ENCODE measurements at places on chromosomes 2 and 18.

- no peak for DNase-seq
Observed at GRCh38 chr2:443741-444140, 155.8 kb upstream of the ALKAL2 start.

GRCh38 chr2:186848873-186849578, at the start of gene ZSWIM2:
TSS of gene ZSWIM2 (minus strand) at chr2:186849170. CDS start at chr2:186849130, 40 bp downstream.
- DNase-seq: peak; percentile 56

DNA sequence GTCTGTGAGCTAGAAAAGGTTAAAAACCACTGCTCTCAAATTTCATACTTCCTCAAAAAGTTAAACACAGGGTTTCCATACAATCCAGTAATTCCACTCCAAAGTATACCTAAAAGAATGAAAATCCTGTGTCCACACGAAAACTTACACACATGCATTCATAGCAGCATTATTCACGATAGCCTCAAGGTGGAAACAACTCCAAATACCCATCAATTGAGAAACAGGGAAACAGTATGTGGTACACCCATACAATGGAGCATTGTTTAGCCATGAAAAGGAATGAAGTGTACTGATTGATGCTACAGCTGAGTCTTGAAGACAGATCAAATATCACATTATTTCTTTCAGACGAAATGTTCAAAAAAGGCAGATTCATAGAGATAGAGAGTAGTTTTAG, 36.7 kb downstream of the UXS1 start:
- no peak for DNase-seq

DNA sequence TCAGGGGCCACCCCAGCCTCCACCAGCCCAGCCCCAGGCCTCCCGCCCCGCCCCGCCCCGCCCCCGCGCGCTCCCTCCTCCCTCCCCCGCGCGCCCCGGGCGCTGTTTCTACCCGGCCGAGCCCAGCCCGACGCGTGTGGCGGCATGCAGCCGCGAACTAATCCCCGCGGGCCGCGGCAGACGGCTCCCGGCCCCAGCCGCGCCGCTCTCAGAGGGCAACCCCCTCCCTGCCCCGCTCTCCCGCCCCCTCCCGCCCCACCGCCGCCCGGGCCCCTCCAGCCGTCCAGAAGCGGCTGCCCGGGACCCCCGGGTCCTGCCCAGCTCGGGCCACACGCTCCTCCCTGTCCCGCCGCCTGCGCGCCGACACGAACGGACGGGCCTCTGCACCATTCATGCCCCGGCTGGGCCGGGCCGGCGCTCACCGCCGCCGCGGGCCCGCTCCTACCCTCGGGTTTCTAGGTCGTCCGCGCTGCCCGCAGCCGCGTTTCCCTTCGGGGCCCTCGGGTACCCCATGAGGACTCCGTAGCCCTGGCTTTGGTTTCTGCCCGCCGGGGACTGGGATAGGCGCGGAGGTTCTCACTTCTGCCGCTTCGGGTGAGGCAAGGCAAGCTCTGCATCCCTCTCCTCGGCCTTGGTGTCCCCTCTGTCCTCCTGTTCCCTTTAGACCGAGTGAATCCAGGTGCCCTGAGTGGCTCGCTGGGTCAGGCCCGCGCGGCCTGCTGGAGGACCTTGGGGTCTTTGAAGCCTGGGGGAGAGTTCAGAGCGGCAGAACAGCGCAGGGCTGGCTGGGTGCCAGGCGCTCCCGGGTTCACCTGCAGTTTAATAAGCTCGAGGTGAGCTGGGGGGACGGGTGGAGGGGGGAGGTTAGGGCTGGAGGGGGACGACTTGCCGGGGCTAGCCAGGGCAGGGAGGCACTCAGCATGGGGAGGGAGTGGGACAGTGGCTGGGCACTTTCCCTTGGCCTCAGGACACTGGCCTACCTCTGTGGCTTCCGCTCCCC, 3.1 kb downstream of the WNT10A start:
- no peak for DNase-seq

DNA sequence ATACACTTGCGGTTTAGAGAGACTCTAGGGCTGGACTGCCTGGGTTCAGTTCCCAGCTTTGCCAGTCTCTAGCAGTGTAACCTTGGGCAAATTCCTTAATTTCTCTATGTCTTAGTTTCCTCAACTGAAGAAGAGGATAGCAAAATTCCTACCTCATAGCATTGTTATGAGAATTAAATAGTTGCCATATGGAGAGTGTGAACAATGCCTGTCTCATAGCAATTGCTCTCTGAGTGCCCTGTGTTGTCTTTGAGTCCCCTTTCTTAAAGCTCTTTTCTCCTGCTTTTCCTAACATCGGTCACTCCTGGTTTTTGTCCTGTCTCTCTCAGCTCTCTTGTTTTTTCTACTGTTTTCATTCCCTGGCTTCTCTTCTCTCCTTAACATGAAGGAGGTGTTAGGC, 116.8 kb upstream of the ALPP start:
- no peak for DNase-seq

- peak; percentile 49 for DNase-seq
Observed at GRCh38 chr2:151357359-151357758, at the start of gene TNFAIP6. TSS of gene TNFAIP6 (plus strand) at chr2:151357592. CDS start at chr2:151357667, 75 bp downstream.

- DNase-seq: peak; percentile 18
Observed at GRCh38 chr2:238761868-238762267, 86.0 kb upstream of the TWIST2 start.

GRCh38 chr18:12239431-12239830, 14.7 kb upstream of the CIDEA start:
- no peak for DNase-seq

DNA sequence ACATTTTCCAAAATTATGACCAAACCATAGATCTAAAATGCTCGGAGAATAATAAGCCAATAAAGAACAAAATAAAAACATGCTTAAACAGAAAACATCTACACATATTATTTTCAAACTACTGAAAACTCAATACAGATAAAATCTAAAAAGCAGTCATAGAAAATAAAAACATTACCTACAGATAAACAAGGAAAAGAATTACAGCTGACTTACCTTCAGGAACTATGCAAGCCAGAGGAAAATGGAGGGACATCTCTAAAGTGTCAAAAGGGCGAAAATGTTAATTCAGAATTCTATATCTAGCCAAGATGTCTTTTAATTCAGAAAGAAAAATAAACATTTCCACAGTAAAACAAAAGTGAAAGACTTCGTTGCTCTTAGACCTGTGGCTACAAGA, 112.9 kb upstream of the GYPC start:
- DNase-seq: peak; percentile 45

GRCh38 chr18:36950960-36951359, 122.0 kb downstream of the KIAA1328 start:
- no peak for DNase-seq

DNA sequence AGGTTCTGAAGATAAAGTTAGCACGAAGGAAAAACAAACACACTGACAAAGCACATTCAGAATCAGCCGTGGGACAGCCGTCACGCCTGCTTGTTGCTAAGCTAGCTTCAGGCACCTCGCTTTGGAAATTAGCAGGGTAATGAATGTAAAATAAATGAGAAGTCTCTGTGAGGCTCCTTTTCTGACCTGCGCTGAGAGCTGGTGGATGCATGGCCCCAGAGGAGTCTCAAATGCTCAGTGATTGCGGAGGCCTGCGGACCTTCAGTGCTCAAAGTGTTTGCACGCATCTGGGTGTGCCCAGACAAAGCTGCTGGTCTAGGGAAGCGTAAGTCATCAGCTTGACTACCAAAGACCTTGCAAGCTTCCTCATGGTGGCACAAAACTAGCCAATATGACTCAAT, 50.6 kb downstream of the CD8B2 start:
- DNase-seq: no peak

- DNase-seq: peak; percentile 15
Observed at GRCh38 chr2:110874453-110875383, 142.3 kb downstream of the ACOXL start.

DNA sequence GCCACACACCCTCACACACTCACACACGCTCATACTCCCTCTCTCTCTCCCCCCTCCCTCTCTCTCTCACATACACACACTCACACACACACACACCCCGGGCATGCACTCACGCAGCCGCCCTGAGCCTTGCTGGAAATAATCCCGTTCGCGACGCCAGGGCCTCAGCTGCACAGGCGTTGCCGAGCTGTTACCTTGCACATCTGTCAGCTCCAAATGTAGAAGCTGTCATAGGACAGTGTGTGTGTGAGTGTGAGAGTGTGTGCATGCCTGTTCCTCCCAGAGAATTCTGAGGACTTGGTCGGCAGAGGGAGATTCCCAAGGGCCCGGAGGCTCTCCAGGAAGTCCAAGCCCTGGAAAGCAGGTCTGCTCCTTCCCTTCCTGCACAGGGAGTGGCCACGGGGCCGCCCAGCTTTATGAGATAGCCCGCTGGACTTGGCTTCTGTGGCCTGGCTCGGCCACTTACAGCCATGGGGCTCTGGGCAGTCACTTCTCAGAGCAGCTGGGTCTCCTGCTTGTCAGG, 8.6 kb downstream of the SPR start:
- DNase-seq: no peak

GRCh38 chr2:147547440-147547839, 297.4 kb upstream of the ACVR2A start:
- DNase-seq: no peak

DNA sequence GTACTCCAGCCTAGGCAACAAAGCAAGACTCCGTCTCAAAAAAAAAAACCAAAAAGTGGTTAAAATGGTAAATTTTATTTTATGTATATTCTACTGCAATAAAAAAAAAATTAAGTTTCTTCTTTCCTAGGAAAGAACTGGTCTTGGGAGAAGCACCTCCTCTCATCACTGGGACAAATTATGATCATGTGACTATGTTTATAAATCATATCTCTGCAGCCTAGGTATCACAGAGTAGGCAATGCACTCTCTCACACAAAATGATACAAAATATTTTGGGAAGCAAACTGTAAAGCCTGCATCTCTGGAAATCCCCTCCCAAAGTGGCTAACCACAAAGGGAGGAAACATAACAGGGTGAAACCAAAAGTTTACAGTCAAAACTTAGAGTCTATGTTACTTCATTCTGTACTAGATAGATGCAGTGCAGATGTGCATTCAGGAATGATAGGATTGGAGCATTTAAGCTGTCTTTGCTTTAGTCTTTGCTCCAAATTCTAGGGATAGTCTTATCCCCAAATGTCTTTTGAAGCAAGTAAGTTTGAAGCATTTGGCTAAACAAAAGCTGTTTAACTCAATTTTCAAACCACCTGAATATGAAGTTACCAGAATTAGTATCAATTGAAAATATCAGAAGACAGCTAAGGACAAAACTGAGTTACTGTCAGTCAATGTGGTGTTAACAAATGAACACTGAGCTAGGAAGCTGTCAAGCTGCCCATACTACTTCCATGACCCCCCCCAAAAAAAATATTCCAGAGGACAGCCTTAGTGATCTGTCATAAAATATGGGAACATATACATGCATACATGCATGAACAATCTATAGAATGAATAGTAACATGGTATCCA, 21.1 kb upstream of the MALT1 start:
- no peak for DNase-seq

DNA sequence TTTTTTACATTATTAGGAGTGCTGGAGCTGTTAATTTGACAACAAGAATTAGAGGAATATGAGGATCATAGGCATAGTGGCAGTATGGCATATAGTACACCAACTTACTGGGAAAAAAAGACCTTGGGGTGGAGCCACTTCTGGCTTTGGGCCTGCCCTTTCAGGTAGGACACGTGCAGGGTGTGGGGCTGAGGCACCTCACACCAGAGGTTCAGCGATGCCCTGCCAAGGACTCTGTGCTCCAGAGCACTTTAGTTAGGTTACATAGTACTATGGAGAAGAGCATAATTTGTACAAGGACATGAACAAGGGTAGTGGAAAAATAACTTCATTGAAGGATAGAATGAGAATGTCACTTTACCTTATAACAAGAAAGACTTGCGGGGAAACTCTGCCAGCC, 77.1 kb upstream of the CD302 start:
- DNase-seq: no peak

DNA sequence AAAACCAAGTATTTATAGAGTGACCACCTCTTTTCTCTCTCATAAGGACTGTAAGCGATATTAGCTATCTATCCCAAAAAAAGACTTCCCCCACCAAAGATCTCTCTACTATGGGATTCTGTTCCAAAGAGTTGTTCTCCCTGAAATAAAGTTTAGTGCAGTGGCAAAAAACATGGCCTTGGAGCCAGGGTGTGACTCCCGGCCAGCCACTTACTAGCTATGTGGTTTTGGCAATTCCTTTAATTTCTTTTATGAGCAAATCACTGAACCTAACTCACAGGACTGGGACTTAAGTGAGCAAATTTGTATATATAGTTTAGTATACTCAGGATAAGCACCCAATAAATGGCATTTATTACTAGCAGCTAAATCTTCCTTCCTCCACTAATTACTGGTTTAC, 42.6 kb downstream of the SESTD1 start:
- DNase-seq: no peak

DNA sequence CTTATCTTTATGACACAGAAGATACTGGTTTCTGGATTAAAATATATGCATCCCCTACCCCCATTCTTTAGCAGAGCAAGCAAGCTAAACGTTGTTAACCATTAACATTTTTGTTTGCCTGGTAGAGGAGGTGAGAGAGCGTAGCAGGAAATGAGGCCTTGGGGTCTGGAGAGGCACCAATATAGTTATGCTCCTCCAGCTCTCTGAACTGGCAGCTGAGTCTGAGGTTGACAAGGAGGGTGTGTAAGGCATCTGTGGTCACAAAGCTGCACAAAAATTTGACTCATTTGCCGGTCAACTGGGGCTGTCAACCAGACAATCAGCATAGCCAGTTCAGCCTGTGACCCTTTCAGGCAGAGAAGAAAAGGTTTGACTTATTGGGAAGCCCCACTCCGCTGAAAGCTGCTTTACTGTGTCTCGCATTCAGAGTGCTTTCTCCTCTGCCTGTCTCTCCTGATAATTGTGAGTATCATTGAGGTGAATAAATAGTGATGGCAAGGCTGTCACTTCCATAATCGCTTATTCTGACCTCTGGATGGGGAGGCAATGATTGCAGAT, 647.5 kb upstream of the SETBP1 start:
- no peak for DNase-seq

DNA sequence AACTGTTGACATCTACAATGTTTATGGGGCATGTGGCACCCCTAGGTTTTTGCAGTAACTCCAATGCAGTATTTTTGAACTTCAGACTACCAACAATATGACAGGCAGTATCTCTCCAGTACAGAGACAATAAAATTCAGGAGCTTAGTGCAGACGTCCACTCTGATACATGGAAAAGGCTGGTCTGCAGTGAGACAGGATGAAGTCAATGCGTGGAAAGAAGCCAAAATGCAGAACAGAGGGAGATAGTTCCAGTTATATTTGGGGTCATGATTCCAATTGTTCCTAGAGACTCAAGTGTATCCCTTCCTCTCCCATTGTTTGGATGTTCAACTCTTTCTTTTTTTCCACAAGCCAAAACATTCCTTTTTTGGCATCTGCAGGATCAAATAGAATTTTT, 18.7 kb upstream of the SMAD2 start:
- DNase-seq: no peak

GRCh38 chr2:102301867-102302362, 9.4 kb upstream of the IL1RL1 start:
- peak; percentile 83 for DNase-seq

GRCh38 chr2:46829231-46829995, 86.2 kb downstream of the MCFD2 start:
- no peak for DNase-seq

All from hematopoietic multipotent progenitor cell treated with erythropoietin and hydrocortisone succinate and interleukin-3 and kit ligand, for 6 days (in vitro differentiated cells).